ENCODE measurements at places on chromosomes 1 and 21. TPM values are rescaled to one million over a fixed set of nuclear protein-coding genes. Genes with fewer than 3 reads are reported as not detected.

GRCh38 chr1:37325010-37325409, 149.4 kb upstream of the ZC3H12A start:
- DNase-seq = no peak
- no peak overlapping the region for H3K4me3 ChIP-seq
- H3K4me1 ChIP-seq = no peaks in the 10 kb centered on the region
- H3K27me3 ChIP-seq = no peaks in the 10 kb centered on the region
- no peak overlapping the region for H3K27ac ChIP-seq
- no peaks in the 10 kb centered on the region for H3K36me3 ChIP-seq

DNA sequence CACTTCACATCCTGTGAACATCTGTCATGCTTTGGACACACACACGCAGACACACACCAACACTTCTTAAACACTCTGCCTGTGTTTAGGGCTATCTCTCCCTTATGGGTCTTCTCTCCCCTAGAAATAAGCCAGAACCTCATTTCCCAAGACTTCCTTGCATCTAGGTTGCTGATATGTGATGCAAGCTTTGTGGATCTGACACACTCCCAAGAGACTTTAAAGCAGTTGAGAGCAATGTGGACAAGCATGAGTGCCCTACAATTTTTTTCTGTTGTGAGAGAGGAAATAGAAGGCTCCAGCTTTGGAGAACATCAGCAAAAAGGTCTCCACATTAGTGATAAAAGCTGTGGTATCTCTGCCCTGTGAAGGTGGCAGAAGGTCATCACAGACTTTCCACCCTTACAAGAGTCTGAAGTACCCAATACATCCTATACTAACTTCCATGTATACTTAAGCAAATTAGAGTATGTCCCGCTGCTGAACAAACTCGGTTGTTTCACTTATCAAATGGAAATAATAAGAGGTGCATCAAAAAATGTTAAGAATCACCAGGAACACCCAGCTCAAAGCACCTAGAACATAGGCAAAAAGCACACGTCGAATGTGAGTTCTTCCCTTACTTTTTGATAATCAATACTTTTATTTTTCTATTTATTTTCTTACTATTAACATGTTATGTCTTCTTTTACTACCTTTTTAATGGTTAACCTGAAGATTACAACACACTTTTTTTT, 267.6 kb downstream of the SETD4 start:
- no peak for DNase-seq
- no peaks in the 10 kb centered on the region for H3K4me1 ChIP-seq
- no peaks in the 10 kb centered on the region for H3K36me3 ChIP-seq
- no peaks in the 10 kb centered on the region for H3K27me3 ChIP-seq

- no peaks in the 10 kb centered on the region for H3K27me3 ChIP-seq
- H3K4me3 ChIP-seq = no peak overlapping the region
- H3K27ac ChIP-seq = no peak overlapping the region
- H3K4me1 ChIP-seq = peaks cover 81% of the 10 kb centered on the region
These were observed 17.1 kb downstream of the USP24 start for GRCh38 chr1:55198044-55198443.

- no peak overlapping the region for H3K27ac ChIP-seq
- no peak for DNase-seq
- H3K36me3 ChIP-seq = no peaks in the 10 kb centered on the region
These were observed 95.6 kb downstream of the CD58 start for GRCh38 chr1:116474921-116475849.

Gene CLDN14
- not detected for polyA plus RNA-seq

DNA sequence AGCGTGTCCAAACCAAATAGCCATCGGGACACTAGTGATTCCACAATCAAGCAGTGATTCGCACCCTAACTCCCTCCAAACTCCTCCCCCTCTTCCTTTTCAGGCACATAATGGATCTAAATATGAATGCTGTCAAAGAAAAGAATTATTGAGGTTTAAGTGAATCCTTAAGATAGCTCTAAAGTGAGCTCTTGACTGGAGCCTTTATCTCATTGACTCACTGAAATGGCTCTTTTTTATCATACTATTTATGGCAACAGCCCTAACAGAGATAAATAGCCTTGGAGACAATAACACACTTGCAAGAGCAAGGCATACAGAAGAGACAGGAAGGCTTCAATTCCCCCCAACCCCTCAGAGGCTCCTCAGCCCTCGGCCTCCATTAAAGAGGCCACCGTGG, 143.3 kb downstream of the PLXNA2 start:
- H3K36me3 ChIP-seq = no peaks in the 10 kb centered on the region
- no peak overlapping the region for H3K4me3 ChIP-seq
- H3K27me3 ChIP-seq = no peaks in the 10 kb centered on the region
- no peak overlapping the region for H3K27ac ChIP-seq

GRCh38 chr21:14889080-14889810, 175.6 kb downstream of the NRIP1 start:
- DNase-seq = no peak
- no peak overlapping the region for H3K27ac ChIP-seq
- no peak overlapping the region for H3K4me3 ChIP-seq
- H3K27me3 ChIP-seq = no peaks in the 10 kb centered on the region
- no peaks in the 10 kb centered on the region for H3K4me1 ChIP-seq

Gene PDC
- not detected for polyA plus RNA-seq

Gene RUNX3
- polyA plus RNA-seq = 12.5 TPM

Gene CLEC20A
- not detected for polyA plus RNA-seq

- no peaks in the 10 kb centered on the region for H3K4me1 ChIP-seq
- H3K27ac ChIP-seq = no peak overlapping the region
- no peaks in the 10 kb centered on the region for H3K36me3 ChIP-seq
- no peak overlapping the region for H3K4me3 ChIP-seq
- no peak for DNase-seq
These were observed 56.1 kb downstream of the LMX1A start for GRCh38 chr1:165300400-165300903.

Gene TAS1R3
- not detected for polyA plus RNA-seq

Measured in CD4-positive, alpha-beta memory T cell (primary cell).